NCI-H446 treated with DMSO at 0.1 percent for 48 hours (cell line): ENCODE measurements at places on chromosomes 7 and 10.

DNA sequence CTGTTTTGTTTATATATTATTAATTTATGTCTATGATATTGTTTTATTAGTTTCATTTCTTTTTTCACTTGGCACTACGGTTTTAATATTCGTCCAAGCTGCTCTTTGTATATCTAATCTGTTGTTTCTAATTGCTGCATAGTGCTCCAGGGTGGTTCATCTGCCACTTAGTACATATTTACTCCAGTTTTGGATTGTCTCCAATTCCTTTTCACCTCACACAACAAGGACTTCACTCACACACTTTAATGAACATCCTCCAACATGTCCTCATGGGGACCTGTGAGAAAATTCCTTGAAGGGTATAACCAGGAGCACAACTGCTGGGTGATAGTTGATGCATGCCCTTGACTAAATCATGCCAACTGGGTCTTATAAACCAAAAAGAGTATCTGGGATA lies 14.1 kb upstream of the NOC3L start:
- DNase-seq: peak; percentile 0

DNA sequence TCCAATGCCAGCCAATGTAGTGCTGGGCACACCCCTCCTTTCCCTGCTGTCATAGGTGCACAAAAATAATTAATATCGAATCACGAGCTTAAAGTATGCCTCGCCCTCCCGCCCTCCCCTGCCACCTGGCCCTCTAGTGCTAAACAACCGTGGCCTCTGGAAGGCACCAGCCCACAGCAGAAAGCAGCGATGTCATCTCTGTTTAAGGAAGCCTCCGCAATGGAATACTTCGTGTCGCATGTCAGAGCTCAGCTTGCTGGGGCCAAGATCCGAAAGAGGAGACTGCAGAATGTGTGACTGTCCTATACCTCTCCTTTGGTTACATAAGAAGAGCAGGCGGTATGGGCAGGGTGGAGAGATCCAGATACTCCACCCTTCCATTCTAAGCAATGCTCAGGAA lies 71.5 kb downstream of the RHOBTB1 start:
- no peak for DNase-seq

- DNase-seq: no peak
Measured at GRCh38 chr7:37332243-37333016, 116.2 kb downstream of the ELMO1 start.

DNA sequence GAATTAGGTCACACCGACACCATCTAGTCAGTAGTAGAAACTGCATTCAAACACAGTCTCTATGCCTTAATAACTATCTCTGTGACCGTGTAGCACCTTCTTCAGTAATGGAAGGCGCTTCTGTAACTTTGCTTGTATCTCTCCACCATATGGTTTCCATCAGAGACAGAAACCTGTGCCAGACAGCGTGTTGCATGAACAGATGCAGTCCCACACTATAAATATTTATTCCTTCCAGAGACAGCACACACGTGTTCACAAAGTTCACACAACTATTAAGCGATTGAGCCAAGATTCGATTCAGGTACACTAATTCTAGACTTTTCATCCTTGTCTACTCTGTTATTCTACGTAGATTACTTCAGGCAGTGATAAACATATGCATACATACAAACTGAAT lies 873.9 kb upstream of the MBL2 start:
- DNase-seq: no peak

GRCh38 chr10:92240289-92241157 lies 50.4 kb downstream of the CPEB3 start:
- no peak for DNase-seq

- DNase-seq: no peak
Measured at GRCh38 chr10:80436446-80437098, 17.5 kb upstream of the TSPAN14 start.

DNA sequence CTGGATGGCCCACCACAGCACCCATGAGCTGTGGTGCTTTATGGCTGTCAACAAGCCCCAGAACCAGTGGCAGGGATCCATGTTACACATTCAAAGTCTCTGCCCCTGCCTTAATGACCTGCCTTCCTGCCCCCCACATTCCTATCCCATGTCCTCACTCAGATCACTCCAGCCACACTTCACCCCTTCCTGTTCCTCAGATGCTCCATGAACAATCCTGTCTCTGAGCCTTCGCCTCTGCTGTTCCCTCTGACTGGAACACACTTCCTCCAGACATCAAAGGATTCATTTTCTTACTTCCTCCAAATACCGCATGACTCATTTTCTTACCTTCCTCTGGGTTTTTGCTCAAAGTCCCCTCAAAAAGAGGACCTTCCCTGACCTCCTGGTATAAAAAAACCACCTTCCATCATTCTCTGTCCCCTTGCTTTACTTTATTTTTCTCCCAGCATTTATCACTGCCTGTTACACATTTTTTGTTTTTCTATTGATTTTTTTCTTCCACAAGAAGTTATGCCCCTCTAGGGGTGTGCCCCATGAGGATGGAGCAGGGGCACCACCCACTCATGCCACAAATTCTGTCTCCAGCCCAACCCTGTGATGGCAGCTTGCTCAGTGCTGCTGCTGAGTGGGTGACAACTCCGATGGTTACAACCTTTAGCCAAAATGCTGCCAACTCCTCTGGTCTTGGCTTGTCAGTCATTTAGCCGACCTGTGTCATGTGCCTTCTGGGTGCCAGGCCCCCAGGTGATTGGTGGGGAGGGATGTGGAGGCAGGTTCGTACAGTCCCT lies 18.2 kb downstream of the COL13A1 start:
- no peak for DNase-seq

DNA sequence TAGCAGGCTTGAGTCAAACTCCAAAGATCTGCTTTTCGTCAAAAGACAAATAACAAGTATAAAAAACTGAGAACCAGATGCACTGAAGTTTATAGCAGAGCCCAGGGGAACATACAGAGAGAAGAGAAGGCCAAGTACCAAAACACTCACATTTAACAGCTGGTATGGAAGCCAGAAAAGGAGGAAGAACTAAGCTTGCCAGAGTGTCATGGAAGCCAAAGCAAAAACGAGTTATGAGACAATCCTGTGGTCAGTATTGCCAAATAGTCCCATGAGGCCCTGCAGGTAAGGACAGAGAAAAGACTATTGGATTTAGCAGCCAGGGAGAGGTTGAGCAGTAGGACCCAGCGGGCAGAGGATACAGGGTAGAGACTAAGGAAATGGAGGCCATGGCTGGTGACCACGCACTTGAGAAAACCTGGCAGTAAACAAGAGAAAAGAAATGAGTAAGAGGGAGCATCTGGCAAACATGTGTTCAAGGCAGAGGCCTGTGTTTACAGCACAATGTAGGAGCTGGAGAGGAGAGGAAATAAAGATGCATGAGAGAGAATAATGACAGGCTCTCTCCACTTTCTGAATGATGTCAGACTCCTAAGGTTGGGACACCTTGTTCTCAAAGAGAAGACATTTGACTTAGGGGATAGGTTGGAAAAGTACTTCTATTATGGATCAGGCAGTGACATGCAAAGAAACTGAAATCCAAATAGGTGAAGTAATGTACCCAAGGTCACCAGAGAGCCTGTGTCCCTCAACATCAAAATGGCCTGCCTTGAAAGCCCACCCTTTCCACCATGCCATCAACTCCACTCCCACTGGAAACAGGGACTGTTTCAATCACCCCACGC lies 9.1 kb downstream of the CREB3L2 start:
- peak; percentile 72 for DNase-seq

GRCh38 chr7:28811008-28811407 lies 147.1 kb downstream of the TRIL start:
- DNase-seq: no peak

GRCh38 chr10:113954409-113954808 lies 89.3 kb upstream of the ADRB1 start:
- no peak for DNase-seq

DNA sequence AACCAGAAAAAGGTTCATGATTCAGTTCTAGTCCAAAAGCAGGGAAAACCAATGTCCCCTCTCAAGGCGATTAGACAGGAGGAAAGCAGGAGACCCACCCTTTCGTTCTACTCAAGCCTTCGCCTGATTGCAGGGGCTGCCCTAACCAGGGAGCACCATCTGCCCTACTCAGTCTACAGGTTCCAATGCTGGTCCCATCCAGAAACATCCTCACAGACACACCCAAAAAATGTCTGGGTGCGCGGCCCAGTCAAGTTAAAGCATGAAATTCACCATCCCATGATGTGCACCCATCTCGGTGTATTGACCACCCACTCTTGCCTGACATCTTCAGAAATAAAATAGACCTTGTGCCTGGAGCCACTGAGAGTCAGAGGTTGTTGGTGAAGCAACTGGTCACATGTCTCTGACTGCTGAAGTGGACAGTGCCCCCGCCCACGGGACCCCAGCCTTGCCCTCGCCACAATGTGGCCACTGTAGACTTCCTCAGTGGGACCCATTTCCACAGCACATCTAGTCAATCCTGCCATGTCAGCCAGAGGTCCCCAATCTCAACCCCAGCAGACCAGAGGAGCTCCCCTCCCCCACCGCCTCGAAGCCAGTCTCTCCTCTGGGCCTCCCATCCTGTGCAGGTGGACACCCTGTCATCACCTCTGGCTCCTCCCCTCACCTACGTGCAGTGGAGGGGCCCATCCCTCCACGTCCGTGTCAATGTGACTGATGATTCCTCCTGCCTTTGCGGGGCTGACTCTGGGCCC lies 116.3 kb upstream of the PPP2R2D start:
- no peak for DNase-seq

DNA sequence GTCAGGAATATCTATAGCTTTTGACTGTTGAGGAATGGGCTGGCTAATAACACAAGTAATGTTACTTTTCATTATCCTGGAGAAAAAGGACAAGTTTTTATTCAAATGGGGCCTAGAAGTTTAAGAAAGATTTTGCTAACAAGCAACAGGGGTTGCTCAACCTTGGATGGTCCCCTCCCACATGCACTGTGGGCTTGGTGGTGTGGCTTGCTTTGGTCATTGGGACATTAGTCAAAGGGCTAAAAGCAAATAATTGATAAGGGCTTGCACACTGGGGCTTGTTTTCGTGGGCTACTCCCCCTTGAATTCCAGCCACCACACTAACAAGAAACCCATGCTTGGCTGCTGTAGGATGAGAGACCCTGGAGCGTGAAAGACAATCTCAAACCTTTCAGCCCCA lies 127.6 kb downstream of the JCAD start:
- no peak for DNase-seq

DNA sequence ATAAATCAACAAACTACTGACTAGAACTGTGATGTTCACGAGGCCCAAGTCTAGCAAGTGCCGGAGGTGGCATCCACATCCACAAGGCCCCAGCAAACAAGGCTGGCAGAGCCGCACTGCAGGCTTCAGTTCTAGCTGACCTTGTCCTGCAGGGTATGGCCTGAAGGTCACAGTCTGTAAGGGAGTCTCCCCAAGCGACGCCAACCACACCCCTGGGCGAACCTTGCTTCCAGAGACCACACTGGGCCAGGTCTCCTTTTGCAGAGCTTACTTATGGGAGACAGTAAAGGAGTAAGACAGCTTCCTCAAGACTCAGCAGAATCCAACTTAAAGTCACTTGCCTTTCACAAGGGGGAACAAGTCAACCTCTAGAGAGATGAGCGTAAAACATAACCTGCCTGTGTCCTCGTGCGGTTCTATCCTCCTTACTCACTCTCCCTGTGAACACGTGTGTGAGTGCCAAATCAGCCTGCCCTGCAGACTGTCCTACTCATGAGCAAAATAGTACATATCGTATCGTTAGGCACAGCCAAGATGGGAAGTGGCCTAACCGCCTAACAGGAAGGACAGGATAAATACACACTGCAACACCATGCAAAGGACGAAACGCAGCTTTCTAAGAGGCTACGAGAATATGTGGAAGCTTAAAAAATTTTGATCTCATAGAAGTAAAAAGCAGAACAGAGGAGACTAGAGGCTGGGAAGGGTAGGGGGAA lies 22.7 kb downstream of the FAM53B start:
- DNase-seq: no peak

GRCh38 chr7:2520761-2521290 lies 1.3 kb downstream of the LFNG start:
- no peak for DNase-seq

DNA sequence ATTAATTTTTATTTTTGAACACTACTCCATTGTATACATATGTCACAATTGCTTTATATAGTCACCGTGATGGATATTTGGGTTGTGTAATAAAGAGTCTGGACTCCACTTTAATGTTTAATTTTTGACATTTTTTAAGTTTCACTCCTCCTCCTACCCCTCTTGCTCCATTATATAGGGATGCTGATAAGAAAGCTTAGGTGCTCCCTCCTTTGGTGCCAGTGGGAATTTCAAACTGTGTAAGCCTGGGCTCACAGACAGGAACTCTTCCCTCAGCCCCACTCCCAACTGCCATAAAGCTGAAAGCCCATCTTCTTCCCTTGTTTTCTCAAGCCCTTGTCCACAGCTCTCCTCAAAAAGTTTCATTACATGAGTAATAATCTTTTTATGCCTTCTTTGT lies 47.6 kb downstream of the TWIST1 start:
- no peak for DNase-seq

DNA sequence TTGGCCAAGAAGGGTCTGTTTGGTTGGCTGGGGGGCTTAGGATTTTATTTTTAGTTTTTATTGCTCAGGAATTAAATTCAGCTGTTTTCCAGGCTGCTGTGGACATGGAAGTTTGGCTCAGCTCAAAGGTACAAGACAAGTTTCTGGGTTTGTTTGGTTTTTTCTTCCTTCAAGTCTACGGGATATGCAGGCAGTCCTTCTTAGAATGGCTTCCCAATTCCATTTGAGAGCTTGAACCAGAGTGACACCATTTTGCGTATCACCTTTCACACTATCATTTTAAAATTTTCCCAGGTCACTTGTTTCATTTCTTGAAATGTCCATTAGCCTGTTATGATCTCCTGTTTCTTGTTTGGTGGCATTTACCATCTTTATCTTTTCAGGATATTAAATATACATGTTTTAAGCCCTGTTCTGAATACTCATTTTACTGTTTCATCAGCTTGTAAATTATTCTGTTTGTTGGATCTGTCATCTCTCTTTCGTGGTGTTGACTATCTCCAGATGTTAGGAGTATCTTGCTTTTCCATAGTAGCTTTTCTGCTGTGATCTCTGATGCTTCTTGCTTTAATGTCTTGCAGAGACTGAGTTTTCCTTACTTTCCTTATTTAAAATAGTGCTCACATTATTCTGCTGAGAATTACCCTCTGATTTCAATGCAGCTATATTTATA lies 9.4 kb upstream of the TMEM168 start:
- DNase-seq: no peak

GRCh38 chr10:12533151-12533550 lies 183.8 kb downstream of the CAMK1D start:
- no peak for DNase-seq

- DNase-seq: no peak
Measured at GRCh38 chr10:130746311-130746710, 565.2 kb downstream of the TCERG1L start.

DNA sequence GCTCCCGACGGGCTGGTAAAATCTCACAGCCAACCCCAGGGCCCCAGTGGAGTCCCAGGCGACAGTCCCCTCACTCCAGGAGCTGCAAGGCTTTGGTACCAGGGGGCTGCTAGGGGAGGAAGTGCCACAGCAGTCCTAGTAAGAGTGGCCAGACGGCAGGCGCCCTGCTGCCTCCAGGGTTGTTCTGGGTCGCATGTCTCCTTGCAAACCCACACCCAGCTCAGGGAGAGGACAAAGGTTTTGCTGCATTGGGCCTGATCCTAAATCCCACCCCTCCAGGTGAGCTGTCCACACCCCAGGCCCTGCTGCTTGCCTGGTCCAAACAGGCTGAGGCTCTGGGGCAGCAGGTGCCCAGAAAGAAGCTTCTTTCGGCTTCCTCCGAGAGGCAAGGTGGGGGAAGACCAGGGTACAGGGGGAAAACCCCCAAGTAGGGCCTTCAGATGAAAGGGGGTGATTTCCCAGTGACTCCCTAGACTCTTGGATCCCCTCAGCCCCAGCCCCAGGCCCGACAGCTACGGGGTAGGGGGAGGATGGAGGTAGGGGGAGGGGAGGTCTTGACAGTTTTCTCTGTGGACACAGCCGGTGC lies 4.2 kb upstream of the KCP start:
- DNase-seq: no peak
